ENCODE measurements at places on chromosomes 2 and 18.

GRCh38 chr2:28681606-28682005 lies 70.0 kb upstream of the PPP1CB start:
- no peak for DNase-seq

- no peak for DNase-seq
Observed at GRCh38 chr18:29271501-29271900, 1094.6 kb upstream of the CDH2 start.

DNA sequence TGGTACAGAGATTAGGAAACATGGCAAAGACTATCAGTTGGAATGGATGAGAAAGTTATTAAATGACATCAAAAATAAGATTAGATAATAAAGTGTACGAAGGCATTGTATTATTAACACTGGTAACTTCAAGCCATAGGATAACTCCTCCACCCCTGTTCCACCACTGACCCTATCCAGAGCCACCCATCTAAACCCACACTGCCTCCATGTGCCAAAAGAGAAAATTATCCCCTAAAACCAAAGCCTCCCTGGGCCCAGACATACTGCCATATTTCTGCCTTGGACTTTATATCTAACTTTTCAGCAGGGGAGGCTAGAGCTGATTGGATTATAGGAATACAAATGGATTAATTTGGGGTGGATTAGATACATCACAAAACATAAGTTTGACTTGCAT lies 443.7 kb downstream of the BCL11A start:
- no peak for DNase-seq

DNA sequence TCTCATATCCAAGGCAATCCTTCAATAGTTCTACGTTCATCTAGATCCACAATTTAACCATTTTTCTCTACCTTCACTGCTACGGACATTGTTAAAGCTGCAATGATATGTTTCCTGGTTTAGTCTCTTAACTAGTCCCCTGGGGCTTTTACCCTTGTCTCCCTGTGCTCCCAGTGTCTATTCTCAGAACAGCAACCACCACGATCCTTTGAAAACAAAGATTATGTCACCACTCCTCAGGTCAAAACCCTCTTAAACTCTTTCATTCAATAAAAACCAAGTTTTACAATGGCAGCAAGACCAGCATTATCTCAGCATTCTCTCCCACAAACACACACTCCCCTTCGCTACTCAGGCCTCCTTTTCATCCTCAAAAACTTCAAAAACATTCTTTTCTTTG lies 298.2 kb upstream of the CHST9 start:
- DNase-seq = no peak

DNA sequence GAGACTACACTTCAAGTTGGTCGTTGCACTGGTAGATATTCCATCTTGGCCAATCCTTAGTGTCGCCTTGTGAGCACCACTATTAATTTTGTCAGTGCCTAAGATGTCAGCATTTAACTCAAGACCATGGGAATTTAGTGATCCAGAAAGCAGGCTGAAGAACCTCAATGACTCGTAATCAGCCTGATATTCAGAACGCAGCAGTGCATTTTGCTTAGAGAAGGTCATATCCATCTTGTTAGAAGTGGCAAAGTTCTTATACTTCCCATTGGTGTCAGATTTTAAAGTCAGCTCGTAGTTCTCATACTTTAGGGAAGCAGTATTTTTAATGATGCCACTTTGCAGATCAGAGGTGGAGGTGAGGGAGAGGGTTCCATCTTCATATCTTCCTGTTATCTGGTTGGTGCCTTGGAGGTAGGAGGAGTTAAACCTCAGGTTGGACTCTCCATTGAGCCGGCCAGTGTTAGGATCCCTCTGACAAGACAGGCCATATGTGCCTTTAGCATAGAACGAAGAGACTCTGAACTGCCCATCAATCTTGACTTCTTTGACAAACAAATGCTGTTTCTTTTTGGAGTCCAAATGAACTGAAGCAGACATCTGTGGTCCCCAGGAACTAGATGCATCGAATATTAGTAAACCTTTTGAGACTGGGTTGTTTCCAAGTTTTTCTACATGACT lies 31.9 kb downstream of the APOB start:
- no peak for DNase-seq

- no peak for DNase-seq
Observed at GRCh38 chr2:138323382-138324067, 178.0 kb upstream of the SPOPL start.

- no peak for DNase-seq
Observed at GRCh38 chr2:191936882-191937405, 90.1 kb upstream of the CAVIN2 start.

- DNase-seq = no peak
Observed at GRCh38 chr2:96506016-96506906, 1.1 kb upstream of the NEURL3 start.

- DNase-seq = peak; percentile 25
Observed at GRCh38 chr18:54679318-54680149, 88.5 kb downstream of the DYNAP start.

- no peak for DNase-seq
Observed at GRCh38 chr18:37665346-37665745, 99.7 kb upstream of the CELF4 start.

DNA sequence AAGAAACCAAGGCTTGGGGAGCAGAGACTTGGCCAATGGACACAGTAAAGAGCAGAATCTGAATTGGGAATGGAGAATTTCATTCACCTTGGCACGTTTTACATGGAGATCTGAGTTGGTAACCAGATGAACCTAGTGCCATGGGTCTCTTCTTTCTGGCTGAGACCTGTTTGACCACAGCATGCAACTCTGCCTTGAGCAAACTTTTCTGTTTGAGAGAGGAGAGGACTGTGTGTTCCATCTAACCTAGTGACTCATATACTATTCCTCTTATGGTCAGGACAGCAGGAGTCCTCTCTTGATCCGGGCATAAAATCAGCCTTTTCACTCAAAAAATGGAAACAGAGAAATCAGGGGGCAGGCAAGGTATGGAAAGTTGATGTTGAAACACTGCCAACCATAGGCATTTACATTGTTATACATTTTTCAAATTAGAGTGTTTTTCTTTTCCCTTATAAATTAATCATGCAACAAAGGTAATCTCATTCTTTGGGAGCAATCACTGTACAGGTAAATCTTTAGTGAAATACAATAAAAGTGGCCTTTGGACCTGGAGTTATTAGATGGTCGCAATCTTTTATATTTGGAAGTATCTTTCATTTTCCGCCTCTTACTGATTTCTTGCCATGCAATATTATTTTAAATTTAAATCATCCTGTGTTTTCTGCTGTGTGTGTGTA lies 86.7 kb downstream of the NRP2 start:
- no peak for DNase-seq

GRCh38 chr2:163736433-163737189 lies 803 bp upstream of the FIGN start:
- DNase-seq = peak; percentile 58

GRCh38 chr2:151833984-151834383 lies 5.8 kb upstream of the ARL5A start:
- no peak for DNase-seq
